ENCODE measurements at places on chromosomes 4 and X.

DNA sequence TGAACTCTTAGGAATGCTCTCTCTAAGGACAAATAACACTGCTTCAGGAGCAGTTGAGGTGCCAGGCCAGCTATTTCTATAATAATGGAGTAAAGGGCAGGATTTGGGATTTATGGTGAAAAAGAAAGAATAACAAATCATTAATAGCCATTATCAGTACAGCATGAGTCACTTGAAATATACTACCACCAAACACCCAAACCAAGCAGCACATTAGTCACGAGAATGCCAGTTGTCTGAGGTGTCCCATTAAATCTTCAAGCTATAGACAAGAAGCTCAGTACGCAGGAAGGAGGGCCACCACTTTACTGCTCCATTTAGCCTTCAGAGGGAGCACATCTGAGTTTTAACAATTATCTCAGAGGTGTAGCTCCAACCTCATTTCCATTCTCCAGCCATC is 106.8 kb upstream of the MAGEA10 start:
- DNase-seq = no peak

DNA sequence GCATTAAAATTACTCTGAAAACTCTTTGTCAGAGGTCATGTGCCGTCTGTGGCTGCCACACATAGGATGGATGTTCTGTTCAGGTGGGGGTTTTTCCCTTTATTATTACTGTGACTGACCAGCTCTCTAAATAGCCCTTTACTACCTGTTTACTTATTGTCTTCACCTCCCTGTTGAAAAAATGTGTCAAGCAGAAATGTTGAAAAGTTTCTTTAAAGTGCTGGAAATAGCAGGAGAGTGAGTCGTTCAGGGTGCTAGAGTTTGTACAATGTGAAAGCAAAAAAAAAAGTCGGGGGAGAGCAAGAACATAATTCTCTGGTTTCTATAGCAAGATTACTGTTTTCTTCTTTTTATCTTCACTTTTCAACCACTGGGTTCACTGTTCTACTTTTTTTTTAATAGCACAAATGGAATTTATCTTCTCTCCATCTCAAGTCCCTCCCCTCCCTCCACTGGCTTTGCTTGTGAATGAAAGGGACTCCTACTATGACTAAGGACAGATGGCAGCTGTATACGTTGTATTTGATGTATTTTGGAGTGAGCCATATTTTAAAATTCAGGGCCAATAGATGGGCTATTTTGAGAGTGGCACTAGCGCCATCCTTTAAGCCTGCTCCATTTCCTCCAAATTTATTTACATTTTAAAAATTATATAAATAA is 33.3 kb downstream of the ARX start:
- no peak for DNase-seq

- no peak for DNase-seq
Observed at GRCh38 chrX:153408221-153408721, 3.0 kb upstream of the ZFP92 start.

DNA sequence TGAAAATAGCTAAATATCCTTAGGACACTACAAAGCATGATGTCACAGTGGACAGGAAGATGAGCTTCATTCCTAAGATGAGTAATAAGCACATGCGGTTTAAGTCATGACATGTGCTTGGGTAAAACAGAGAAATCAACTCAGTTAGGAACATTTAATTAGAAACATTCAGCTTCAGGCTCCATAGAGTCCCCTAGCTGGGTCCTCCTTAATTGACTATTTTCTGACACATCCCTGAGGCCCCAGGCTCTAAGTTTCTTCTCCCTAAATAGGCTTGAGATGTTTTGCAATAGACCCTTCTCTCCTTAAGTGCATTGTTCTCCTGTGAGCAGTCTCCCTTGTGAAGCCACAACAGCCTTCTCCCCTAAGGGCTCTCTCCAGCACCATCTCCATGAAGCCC is 70.4 kb upstream of the ANXA3 start:
- DNase-seq = no peak

DNA sequence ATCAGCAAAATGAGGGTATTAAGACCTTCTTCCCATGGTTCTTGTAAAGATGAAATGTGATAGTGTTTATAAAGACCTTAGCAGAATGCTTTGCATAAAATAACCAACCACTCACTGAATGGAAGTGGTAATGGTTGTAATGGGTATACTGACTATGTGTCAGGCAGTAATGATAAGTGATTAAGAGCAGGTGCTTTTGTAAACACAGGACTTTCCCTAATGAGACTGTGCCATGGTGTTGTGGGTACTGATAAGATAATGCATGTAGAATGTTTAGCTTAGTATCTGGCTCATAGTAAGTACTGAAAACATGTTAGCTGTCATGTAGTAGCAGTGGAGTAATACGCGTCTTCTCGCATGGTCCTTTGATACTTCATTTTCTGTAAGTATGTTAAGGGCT is 6.9 kb downstream of the LSM6 start:
- DNase-seq = no peak

DNA sequence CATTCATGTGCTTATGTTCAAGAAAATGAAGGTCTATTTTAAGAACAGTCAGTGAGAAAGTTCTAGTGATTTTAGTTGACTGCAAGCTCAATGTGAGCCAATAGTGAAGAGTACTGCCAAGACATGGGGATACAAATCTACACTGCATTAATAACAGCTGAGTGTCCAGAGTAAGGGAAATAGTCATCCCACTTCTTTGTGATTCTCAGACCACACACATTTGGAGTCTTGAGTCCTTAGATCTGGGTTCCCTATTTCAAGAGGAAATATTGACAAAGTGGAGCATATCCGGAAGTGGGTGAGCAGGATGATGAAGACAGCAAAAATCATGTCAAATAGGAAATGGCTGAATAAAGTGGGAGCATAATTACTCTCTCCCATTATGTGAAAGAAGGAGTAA is 171.1 kb downstream of the LARP7 start:
- DNase-seq = no peak

GRCh38 chrX:12349201-12349600 is 210.9 kb downstream of the FRMPD4 start:
- no peak for DNase-seq

GRCh38 chrX:71541210-71542022 is 8.5 kb downstream of the OGT start:
- DNase-seq = no peak
